ENCODE measurements at places on chromosomes 12 and 14. TPM values are rescaled to one million over a fixed set of nuclear protein-coding genes. Genes with fewer than 3 reads are reported as not detected.

DNA sequence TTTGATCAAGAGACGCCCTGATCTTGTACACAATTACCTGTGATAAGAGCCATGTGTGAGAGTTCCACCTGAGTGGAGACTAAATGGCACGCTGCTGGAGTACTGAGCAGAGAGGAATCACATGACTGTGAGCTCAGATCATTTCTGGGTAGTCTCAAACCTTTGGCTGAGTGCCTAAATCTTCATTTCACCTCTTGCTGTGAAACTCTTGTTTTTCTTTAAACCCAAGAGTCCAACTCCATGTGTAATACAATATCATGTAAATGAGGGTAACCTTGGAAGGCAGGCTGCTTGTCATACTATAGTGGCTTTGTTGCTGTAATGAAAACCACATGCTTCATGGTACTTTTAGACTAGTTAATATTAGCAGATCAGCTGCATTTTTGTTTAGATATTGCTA is 156.9 kb downstream of the CAND1 start:
- DNase-seq, result peak; percentile 58

DNA sequence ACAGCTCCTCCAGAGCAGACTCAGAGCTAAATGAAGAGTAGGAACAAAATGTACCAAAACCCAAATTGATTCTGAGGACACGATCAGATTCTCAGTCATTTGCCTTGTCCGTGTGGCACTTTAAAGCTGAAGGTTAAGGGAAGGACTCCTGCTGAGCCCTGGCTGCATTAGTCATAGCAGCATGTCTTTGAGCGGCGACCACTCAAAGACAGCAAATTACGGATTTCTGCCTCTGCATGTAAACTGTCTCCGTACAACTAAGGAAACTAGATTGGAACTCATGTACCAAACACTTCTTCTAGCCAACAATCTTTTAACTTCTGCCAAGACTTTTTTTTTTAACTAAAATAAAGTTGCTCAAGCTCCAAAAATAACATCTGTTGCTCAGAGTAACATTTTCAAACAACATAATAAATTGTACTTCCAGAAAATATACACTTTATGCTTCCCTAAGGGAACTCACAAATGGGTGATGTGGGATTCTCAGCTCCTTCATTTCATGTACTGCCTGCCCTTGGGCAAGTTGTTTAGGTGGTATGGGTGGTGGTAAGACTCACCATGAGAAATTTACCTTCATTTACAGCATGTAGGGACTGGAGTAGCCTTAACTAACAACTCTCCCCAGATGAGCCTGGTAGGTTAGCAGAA is 56.1 kb downstream of the RERG start:
- DNase-seq, result no peak

DNA sequence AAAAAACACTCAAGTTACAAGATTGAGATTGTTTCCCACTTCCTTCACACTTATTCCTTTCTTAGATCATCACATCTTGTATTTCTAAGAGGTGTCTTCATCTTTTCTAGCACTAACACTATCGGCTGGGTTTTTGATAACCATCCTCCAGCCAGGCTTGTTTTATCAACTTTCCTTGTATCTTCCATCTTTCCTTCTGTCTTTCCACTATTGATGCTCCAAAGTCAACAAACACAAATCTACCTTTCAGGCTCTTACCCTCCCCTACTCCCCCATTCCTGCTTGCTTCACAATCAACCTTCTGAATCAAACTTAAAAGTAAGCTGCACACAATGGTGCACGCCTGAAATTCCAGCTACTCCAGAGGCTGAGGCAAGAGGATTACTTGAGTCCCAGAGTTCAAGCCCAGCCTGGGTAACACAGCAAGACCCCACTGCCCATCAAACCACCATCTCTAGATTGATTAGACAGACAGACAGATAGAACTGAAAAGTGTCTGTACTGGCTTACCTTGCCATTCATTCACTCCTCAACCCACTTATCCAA is 12.9 kb downstream of the MED13L start:
- no peak for DNase-seq

GRCh38 chr12:89971880-89972279 is 263.2 kb upstream of the ATP2B1 start:
- DNase-seq, result peak; percentile 56

- DNase-seq, result peak; percentile 80
Observed at GRCh38 chr14:21557084-21557901, 22.6 kb downstream of the OR10G3 start.

Gene KRT4
- 0.13 TPM for polyA plus RNA-seq

Gene NAV3
- polyA plus RNA-seq, result 24.2 TPM

Gene ATP6V1D
- polyA plus RNA-seq, result 192 TPM

Gene BIN2
- not detected for polyA plus RNA-seq
